ENCODE measurements at places on chromosomes 3 and 15.
A peak's percentile ranks its signal among the peaks of the same experiment; 100 is the strongest.

- no peak for DNase-seq
These were observed 29.6 kb downstream of the CALML4 start for GRCh38 chr15:68175526-68175925.

GRCh38 chr3:60316121-60316797 is 935.0 kb downstream of the FHIT start:
- DNase-seq: no peak

DNA sequence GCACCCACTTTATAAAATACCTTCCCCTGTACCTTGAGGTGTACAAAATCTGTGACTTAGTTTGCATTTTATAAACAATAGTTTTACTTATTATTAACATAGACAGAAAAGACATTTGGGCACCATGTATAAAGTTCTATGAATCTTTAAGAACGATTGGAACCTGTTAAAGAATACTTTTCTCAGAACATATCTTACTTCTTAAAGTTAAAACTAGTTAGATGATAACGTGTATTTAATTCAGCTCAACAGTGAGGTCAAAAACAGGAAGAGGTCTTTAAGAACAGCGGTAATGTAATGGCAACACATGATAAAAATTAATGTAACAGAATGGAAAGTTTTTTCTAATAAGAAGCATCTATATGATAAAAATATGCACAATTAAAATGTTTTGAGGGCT is 25.0 kb downstream of the CPOX start:
- DNase-seq: no peak

GRCh38 chr3:169966951-169967915 is 626 bp downstream of the SEC62 start:
- peak; percentile 8 for DNase-seq

GRCh38 chr3:179414804-179415203 is 36.5 kb downstream of the GNB4 start:
- DNase-seq: no peak

GRCh38 chr3:64903006-64903405 is 215.2 kb upstream of the ADAMTS9 start:
- DNase-seq: no peak

DNA sequence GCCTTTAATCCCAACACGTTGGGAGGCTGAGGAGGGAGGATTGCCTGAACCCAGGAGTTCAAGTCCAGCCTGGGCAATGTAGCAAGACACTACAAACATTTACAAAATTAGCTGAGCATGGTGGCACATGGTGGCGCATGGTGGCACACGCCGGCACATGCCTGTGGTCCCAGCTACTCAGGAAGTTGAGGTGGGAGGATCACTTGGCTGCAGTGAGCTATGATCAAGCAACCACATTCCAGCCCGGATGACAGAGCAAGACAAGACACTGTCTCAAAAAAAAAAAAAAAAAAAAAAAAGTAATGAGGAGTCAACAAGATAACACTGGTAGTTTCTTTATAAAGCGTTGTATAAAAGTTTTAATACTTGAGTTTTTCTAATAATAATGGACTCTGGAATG is 10.1 kb downstream of the FEZF2 start:
- no peak for DNase-seq

GRCh38 chr3:161568671-161569070 is 72.1 kb downstream of the OTOL1 start:
- DNase-seq: no peak

- DNase-seq: no peak
These were observed 1.1 kb downstream of the SSR3 start for GRCh38 chr3:156553705-156554356.

DNA sequence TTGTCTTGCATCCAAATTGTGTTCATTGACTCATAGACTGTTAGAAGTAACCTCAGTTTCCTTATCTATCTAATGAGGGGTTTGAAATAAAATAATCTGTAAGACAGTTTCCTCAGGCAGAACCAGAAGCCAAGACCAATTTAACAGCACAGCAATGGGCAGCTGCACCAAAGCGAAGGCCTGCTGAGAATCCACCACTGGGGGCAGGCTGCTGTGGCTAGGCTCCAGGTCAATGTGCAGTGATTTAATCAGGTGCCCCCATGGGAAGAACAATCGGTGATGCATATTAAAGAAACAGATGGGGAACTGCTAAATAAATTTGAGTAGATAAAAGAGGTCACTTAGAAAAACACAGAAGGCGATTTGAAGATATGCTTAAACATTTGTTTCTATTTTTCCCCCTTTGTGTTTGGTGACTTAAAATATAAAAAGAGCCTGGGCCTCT is 28.0 kb upstream of the TMOD3 start:
- no peak for DNase-seq

- DNase-seq: no peak
These were observed 85.6 kb downstream of the CLSTN2 start for GRCh38 chr3:140020541-140020940.

- DNase-seq: no peak
These were observed 3.4 kb downstream of the GHSR start for GRCh38 chr3:172444821-172445220.

GRCh38 chr15:80494351-80494751 is 90.2 kb downstream of the ARNT2 start:
- no peak for DNase-seq

DNA sequence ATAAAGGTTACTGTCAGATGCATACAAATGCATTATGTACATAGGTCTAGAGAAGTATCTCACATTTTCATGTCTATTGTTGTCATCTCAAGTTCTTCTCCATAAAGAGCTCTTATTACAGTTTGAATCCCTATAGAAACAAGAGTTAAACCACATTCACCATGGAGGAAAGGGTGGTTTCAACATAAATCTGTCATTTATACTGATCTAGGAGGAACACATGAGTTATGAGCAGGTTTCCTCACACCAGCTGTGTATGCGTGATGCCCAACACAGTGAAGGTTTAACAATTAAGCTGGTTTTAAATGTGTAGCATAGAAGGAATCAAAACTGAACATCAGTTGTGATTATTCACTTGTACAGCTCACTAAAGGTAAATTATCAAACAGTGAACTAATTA is 251.7 kb downstream of the KCNMB2 start:
- DNase-seq: no peak

DNA sequence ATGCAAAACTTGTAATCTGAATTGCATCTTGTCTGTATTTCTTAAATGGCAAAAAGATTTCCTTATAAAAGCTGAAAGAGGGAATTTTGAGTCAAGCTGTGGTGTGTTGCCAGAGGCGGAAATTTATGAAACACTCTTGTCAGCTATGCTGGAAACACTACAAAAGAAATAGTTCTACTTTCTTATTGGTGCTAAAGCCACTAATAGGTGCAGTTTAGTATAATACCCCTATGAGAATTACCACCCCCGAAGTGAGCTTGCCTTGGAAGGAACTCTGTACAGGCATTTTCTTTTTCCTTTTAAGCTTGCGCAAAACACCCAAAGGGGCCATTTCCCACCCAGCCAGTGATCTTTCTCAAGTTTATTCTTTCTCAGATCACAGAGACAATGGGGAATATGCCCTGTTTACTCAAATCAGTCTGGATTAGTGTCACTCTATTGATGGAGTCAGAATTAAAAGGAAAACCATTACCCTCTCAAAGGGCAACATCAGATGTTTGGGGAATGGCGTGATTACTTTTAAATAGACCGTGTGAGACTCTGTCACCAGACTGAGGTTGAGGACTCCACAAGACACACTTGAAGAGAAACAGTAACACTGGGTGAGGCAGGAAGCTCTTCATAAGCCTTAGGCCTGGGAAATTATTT is 166.0 kb downstream of the TP63 start:
- DNase-seq: no peak

DNA sequence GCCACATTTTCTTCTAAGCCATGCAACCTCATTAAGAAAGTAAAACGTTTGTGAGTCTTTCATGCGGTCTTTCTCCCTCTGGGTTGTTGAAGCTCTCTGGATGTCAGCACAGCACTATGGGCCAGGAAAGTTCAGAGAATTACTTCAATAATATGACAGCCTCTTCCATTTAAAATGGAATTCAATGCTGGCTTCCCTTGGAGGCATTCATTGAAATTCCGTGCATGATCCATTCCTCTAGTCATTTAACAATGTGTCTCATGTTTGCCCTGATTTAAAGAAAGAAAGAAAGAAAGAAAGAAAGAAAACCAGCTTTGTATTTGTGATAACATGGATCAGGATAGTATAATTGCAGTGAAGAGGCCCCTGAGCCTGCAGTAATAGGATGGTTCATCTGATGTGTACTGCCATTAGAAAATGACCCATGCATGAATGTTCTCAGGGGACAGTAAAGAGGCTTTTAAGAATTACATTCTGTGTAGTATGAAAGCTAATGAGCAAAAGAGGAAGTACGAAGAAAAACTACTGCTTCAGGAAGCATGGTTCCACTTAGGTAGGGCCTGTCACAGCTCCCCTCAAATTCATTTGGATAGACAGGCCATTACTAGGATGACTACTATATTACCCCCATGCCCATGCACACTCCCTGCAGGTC is 146.0 kb downstream of the ARPP21 start:
- DNase-seq: no peak

GRCh38 chr3:114350690-114351089 is 56.9 kb downstream of the TIGIT start:
- DNase-seq: no peak

Data from T-helper 22 cell (primary cell).